ENCODE measurements at places on chromosomes 4 and X.

- no peak for DNase-seq
Measured at GRCh38 chrX:39716401-39716800, 381.4 kb downstream of the BCOR start.

- DNase-seq: no peak
Measured at GRCh38 chr4:150212927-150213326, 134.7 kb downstream of the DCLK2 start.

GRCh38 chrX:38891641-38892413 is 90.6 kb downstream of the MID1IP1 start:
- DNase-seq: peak; percentile 64

GRCh38 chr4:127036296-127036695 is 596.5 kb upstream of the INTU start:
- DNase-seq: no peak

- peak; percentile 57 for DNase-seq
Measured at GRCh38 chrX:106898462-106898861, 4.7 kb downstream of the RIPPLY1 start.

DNA sequence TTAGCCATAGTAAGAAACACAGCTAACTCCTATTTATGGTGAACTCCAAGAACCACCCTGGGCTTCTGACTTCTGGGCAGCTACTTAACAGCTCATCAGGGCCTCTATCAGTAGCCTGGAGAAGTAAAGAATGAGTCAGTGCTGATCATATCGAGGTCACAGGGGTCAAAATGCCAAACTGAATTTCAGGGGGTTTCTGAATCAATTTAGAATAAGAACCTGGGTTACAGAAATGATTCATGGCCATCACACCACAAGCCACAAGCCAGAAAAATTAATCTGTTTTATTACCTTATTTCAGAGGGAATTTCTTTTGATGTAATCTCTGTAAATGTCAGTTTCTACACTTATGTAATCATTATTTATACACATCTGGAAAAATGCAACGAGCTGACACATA is 64.4 kb downstream of the CHST7 start:
- DNase-seq: peak; percentile 48

GRCh38 chrX:23548164-23548563 is 119.1 kb upstream of the PRDX4 start:
- peak; percentile 19 for DNase-seq

DNA sequence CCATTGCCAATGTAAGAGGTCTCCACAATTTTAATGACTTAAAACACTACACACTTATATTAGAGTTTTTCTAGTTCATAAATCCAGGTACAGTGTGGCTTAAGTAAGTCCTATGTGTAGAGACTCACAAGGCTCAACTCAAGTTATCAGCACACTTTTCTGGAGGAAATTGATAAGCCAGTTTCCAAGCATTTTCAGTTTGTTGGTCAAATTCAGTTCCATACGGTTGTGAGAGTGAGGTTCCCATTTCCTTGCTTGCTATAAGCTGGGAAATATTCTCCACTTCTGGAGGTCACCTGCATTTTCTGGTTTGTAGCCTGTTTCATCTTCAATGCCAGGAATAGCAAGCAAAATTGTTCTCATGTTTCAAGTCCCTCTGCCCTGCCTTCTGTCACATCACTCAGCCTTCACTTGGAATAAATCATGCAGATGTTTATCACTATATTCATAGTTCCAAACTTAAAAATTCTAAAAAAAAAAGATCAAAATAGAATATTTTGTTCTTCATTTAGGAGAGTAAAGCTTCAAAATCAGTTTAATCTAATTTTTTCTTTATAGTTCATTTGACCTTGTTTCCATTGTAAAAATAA is 1137.5 kb upstream of the INTU start:
- DNase-seq: no peak

- DNase-seq: no peak
Measured at GRCh38 chrX:136453771-136454170, 34.0 kb upstream of the BRS3 start.

- no peak for DNase-seq
Measured at GRCh38 chr4:115279330-115279729, 165.9 kb upstream of the NDST4 start.

DNA sequence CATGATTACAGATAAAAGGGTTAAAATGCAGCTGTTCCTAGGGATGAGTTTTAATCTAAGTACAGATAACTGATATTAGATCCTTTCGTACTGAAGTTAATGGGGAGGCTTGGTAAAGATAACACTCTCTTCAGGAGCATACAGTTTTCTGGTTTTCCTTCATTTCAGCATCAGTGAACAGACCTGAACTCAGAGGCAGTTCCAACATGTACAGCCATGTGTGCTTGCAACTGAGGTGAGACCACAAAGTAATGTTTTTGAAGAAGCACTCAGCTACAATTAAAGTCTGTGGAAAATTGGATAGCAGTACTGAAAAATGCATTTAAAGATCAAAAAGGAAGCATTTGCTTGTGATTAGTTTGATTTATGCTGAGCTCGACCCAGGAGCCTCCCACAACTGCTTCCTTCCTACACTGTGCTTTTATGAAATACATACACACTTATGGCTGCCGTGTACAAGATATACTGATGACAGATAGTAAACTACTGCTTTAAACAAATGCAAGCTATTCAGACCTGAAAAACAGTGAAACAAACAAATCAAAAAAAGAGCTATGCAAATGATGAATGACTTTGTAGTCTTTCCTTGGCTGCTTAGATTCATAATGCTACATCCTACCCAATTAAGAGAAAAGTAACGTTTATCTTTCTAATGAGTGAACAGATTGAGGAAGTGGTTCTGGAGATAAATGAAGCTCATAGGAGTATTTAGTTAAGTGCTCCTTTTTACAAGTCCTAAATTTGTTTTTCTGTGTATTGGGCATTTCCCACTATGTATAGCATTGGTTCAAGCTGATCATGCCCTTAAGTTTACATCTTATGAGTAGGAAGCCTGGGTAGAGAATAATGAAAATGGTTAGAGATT is 68.4 kb downstream of the PDLIM5 start:
- no peak for DNase-seq

DNA sequence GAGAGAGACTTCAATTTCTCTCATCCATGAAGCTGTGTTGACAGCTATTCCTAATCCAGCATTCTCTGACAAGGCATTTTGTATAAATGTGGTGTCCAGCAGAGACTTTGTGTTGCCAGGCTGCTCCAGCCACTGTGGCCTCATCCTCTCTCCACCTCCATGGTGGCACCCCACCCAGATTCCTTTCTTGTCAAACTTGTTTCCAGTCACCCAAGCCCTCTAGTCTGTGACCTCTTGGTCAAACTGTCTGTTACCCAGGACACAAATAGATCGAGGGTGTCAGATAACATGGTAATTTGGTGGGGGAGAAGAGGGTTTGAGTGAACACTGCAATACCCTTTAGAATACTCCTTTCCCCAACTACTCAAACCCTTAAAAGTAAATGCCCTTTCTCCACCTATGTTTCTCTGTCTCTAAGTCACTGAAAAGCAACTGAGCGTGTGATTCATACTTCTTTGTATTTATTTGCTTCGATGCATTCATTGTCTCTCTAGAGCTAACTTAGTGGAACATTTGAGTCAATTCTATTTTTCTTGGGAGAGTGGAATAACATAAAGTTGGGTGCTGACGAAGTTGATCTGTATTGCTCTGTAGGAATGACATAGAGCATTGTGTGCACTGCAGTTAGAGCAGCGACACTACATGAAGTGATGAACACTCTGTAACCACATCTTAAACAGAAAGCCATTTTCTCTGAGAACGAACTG is 13.7 kb downstream of the PITX2 start:
- no peak for DNase-seq

DNA sequence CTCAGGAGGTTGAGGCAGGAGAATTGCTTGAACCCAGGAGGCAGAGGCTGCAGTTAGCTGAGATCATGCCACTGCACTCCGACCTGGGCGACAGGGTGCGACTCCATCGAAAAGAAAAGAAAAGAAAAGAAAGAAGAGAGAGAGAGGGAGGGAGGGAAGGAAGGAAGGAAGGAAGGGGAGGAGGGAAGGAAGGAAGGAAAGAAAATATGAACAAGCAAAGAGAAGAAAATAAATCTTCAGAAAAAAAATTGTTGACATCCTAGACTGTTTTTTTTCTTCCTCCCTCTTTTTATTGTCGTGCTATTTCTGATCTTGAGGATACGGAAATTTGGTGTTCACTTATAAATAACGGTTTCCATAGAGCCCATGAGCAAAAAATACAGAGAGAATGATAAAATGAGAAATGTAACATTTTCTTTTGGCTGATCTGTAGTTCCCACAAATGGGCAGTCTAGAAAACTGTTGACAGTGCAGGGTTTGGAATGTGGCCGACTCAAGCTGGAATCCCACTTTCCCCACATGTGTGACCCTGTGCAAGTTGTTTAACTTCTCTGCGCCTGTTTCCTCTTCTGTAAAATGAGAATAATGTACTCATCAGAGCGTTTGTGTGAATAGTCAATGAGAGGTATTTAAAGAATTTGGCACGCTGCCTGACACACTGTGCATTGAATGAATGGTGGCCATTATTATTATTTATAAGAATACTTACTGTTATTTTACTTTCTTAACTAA is 19.4 kb downstream of the SORBS2 start:
- DNase-seq: peak; percentile 96

DNA sequence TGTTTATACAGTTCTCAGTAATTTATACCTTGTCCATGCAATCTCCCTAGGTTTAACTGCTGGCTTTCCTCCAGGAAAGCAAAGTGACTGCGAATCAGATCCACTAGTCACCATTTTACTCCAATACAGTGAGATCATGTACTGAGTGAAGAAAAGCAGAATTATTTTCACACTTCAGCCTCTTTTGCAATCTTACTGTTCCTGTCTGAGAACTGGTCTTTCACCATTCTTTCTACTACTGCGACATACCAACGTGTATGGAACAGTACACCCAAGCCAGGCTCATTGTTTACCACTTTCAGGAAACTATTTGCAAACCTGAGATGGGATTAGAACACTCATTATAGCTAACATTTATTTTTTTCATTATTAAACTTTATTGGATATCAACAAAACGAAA is 8.0 kb upstream of the MSL3 start:
- DNase-seq: no peak

GRCh38 chrX:48909703-48910294 is 1.6 kb downstream of the SLC35A2 start:
- DNase-seq: no peak

DNA sequence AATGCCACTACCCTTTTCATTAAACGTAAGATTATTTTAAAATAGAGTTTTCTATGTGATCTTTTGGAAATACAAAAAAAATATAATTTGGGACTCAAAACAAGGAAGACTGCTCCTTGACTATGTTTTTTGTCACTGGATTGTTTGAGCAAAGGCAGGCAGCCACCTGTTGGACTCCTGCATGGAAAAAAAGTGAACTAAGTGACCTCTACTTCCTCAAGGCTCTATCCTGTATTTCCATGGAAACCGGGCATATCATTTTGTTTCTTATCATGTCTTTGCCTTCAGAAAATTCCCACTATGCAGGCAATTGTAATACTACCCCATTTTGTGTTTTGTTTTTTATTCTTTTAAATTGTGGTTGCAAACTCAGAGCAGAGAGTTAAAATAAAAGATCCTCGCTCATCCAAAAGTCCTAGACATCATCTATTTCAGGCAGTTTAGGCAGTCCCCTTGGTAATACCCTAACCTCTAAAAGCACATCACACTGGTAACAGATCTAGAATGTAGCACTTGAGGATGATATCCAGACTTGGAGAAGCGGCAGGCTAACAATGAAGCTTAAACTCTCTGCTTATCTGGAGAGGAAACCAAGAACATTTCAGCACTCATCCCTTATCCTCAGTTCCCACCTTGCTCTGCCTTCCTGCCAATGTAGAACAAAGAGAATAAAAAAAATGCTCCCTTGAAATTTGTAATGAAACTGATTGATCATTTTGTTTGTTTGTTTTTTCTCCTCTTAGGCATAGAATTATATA is 165.7 kb downstream of the BANK1 start:
- no peak for DNase-seq

- DNase-seq: no peak
Measured at GRCh38 chrX:92232182-92232581, 453.0 kb downstream of the PCDH11X start.

DNA sequence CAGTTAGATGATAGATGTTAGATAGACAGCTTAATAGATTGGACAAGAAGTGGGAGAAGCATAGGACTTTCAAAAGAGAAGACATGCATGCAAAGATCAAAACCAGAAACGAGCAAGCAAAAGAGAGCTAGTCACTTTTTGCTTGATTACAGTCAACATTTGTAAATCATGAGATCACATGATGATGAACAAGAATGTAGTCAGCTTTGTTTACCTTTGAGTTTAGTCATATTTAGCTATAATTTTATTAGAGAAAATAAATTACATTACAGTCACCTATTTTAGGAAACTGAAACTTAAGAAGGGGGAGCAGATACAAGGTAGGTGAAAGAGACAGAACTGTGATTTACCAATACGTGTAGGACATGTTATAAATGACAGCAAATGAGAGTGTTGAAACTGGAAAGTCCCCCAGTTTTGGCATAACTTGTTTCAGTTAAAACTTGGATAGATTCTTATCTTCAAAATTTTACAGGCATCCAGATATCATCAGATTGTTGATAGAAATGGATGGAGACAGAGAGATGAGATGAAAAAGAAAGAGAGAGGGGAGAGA is 1083.1 kb upstream of the PCDH10 start:
- DNase-seq: peak; percentile 0

DNA sequence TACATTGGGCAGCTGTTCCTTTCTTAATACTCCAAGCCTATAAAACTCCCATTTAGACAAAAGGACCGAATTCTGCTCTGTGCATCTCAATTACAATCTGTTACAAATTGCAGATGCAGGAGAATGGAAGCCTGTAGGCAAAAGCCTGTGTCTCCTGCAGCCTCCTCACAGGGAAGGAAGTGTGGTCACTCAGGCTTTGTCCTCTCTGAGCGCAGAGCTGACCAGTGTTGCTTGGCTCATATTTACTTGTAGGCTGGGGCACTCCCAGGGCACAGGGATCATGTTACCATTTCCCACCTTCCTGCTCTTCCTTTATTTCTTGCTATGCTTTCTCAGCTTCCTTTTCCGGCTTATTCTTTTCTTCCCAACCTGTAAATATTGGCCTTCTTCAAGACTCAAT is 15.7 kb downstream of the SUPT20HL2 start:
- DNase-seq: no peak

DNA sequence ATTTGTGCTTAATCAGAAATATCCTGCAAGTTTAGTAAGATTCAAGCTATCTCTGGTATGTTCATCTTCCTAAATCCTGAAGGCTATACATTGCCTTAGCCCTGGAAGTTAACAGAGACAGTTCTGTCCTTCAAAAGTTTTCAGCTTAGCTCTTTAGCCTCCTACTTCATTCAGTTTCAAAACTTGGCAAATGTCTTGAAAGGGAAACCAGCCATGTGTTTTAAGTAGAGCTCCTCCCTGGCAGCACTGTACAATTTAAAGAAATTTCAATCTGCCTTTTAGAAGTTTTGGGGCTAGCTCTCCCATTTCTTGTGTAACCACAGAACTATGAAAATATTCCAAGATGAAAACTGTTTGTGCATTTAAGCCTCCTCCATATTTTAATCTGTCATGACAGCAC is 47.0 kb downstream of the FANCB start:
- DNase-seq: no peak

GRCh38 chrX:150262456-150262855 is 100.7 kb upstream of the MAMLD1 start:
- no peak for DNase-seq

All from EL (cell line).